ENCODE measurements at places on chromosomes 1 and 21.

GRCh38 chr1:210646258-210646616, 317.5 kb downstream of the HHAT start:
- no peak for DNase-seq

- DNase-seq: no peak
Measured at GRCh38 chr1:30728832-30729638, 5.7 kb upstream of the MATN1 start.

GRCh38 chr1:43312663-43313515, 12.1 kb downstream of the TIE1 start:
- DNase-seq: no peak

DNA sequence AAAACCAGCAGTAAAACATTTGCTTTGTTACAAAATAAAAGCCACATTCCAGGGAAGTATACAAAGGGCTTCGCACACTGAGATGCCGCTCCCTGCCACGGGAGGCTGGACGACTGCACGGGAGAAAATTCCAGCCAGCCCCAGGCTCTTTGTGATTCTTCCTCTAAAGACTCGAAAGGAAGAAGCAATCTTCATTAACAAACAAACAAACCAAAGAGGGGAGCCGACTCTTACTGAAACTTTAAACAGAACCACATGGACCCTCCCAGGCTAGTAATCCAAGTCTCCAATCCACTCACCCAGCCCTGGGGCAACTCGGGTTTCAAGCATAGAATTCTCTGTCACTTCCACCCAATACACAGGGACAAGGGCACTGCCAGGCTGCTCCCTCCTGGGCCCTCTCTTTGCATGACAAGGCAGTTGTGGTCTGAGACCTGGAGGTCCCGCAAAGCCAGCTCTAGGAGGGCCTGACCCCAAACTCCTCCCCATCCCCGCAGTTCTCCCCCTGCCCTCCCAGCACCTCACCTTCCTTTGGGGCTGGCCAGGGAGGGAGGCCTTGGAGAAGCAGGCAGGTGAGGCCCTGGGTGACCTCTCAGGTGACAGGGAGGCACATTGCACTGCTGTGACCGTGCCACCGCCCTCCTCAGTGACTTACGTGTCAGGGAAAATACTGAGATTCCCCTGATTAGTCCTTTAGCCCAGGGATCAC, 26.6 kb upstream of the COL18A1 start:
- no peak for DNase-seq

GRCh38 chr1:14037101-14037847, 337.3 kb downstream of the PRDM2 start:
- DNase-seq: no peak

DNA sequence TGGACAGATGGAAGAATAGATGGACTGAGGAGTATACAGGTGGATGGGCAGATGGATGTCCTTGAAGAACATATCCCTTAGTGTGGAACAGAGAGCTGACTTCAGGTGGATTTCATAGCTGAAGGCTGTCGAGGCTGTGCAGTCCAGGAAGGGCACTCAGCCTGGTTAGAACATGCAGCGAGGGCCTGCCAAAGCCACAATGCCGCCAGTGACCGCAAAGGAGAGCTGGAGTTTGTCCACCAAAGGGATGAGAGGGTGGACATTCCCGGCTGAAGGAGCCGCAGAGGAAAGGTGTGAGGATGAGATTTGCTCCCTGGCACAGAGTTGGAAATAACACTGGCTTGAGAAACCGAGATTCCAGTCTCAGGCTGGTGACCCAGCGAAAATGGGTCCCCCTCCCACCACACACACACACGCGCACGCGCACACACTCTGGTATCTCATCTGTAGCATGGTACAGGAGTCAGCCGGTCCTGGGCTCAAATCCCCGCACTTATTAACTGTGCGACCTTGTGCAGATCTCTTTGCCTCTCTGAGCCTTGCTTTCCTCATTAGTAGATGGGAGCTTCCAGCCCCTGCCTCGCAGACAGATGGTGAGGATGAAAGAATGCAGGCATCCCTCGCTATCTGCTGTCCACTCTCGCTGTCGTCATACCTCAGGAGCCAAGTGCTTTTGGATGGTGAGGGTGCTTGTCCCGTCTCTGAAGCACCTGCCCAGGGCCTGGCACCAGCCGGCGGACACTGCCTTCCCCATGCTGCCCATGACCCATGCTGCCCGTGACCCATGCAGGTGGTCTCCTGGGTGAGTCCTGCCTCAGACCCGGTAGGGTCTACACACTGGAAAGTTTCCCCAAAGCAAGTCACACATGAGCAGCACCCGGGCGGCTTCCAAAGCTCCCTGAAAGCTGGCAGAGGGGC, 26.8 kb upstream of the EFHD2 start:
- no peak for DNase-seq

DNA sequence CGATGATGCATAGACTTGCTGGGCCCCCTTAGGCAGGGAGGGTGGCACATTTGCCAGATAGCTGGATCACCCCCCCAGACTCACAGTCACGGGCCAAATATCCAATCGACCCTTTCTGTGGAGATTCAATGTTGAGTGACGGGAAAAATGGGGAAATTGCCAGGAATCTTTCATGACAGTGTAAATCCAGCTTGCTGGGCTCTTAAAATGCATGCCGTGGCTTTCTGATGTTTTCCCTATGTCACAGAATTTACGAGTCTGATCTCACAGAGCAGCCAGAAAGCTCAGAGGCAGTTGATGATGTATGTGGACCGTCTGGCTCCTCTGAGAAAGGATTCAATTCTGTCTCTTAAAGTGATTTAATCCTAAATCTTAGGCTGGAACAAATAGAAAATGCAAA, 150.1 kb upstream of the ZNF644 start:
- DNase-seq: no peak

DNA sequence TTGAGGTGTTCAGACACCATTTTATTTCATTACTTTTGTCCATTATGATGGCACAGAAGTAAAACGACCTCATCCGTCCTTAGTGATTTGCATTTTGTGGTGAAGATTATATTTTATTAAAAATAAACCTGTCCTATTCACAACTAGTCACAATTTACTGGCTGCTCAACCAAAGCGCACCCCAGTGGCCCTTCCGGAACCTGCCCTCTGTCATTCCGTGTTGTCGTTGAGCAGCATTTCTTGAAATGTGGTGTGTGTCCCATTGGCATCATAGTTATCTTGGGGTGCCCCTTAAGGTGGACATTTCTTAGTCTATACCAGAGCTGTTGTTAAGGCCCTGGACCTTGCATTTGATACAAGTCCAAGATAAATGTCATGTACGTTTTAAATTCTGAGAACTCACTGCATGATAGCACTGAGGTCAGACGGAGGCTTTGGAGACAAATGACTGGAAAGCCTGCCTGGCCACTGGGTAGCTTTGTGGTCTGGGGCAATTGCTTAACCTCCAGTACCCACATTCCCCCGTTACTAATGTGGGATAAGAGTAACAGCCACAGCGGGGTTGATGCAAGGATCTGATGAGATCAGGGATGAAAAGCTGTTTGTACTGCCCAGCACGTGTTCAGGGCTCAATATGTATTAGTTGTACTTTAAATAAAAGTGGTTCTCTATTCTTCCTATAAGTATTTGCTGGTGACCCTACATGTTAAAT, 36.2 kb downstream of the BACH1 start:
- DNase-seq: no peak

DNA sequence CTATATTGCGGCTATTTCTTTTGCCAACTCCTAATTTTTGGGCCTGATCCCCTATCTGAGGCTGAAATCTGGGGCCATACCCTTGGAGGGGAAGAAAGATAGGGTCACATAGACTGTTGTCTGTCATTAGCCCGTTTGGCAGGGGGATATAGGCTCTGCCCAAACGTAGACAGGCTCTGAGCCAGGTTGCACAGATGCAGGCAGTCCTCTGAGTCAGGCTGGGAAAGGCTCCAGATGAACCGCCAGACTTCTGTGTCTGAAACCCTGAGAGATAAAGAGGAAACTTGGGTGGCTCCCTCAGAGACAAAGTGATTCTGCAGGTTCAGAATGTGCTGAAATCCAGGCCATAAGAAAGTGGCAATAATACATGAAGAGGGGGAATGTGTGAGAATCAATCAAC, 4.0 kb upstream of the CAP1 start:
- DNase-seq: no peak

DNA sequence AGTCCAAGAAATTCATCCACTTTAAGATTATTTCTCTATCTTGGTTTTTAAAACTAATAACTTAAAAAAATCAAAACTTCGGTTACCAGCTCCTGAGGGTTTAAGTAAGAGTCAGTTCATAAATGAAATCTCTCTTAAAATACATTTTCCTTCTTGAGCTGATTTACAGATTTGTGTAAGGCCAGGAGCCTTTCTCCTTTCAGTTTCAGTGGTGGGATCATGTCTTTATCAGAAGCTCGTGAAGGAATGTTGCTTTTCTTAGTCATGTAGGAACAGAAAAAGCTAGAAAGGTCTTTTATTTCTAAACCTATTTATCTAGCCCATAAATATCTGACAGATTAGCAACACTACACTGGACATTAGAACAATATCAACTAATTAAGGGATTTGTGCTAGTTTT, 390.2 kb downstream of the GPATCH2 start:
- no peak for DNase-seq

DNA sequence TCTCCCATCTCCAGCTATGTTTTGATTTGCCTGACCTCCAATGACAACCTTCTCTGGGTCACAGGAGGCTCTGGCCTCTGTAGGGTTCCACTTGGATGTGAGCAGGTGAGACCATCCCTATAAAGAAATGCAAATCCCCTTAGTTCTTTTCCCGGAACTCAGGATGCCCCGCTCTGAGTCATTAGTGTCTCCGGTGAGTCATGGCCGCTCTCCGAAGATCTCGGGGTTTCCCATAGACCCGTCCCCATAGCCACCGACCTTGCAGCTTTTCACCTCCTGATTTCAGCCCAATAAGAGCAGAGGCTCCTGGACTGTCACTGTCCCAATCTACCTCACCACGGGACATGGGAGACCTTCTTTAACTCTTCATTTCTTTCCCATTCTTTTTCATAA, 98.2 kb downstream of the PGBD5 start:
- no peak for DNase-seq

DNA sequence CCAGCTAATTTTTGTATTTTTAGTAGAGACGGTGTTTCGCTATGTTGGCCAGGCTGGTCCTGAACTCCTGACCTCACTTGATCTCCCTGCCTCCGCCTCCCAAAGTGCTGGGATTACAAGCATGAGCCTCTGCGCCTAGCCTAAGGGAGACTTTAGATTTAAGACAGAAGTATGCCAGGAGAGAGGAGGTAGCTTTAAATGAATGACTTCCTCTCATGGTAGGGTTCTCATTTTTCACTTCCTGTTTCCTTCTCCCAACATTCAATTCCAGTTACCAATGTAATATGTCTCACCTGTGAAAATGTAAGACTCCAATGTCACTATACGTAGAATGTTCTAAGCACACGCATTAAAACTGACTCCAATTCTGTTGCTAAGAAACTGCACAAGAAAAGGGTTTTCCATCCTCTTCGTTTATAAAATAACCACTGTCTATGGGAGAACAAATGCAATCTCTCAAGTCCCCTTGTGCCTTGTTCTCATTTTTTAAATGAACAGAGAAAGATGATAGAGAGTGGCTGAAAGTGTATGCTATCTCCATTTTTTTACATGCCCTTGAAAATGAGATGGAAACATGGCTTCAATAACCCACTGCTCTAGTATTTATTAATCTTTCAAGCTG, 140.0 kb downstream of the SLC45A1 start:
- no peak for DNase-seq

- no peak for DNase-seq
Measured at GRCh38 chr1:156640842-156641706, 843 bp upstream of the BCAN start.

DNA sequence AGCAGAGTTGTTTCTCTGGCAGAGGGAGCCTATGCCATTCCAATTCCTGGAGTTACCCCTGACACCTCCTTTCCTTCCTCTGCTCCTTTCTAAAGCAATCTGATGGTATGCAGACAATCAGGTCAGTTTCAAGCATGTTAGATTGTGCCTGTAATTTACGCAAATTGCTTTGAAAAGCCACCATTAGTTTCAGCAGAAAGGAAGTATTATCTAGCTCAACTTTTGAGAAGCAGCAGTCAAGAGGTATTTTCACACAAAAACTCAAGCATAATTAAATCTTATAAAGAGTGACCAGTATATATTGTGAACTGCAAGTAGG, 2.2 kb downstream of the ERRFI1 start:
- DNase-seq: no peak

DNA sequence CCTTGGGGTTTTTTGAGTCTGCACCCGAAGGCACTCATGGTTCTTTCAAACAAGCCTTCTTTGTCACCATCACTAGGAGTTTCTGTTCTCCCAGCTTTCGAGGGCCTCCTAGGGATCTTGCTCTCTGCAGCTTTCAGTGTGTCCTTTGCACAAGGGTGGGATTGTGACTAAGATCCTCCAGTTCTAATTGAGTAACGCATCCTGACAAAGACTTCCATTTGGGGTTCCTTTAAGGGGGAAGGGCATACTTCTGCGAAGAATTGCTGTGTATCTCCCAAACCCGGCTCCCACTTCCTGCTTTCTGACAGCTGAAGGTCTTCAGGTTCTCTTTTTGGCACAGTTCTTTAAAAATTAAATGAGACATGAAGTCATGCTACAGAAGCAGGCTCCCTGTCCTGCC, 139.4 kb downstream of the EDEM3 start:
- no peak for DNase-seq

- DNase-seq: no peak
Measured at GRCh38 chr1:179014123-179014522, 11.6 kb upstream of the FAM20B start.

GRCh38 chr21:32549440-32549839, 35.9 kb downstream of the TCP10L start:
- DNase-seq: no peak

DNA sequence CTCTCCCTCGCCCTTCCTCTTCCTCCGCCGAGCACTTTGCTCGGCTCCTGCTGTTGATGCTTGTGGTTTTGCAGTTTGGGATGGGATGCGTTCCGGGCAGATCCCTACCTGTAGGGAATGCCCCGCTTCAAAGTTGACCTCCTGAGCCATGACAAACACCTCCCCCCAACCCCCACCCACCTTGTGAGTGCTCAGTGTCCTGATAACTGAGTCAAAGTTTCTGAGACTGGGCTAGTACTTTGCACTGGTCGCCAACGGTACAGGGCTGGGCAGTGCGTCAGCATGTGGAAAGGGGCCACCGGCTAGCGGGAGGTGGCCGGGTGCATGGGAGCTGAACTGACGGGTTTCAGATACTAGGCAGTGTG, 771 bp downstream of the RABGAP1L start:
- no peak for DNase-seq

GRCh38 chr1:24735509-24736375, 9.5 kb upstream of the CLIC4 start:
- DNase-seq: no peak

GRCh38 chr1:39321979-39322378, 117.5 kb downstream of the MACF1 start:
- no peak for DNase-seq

DNA sequence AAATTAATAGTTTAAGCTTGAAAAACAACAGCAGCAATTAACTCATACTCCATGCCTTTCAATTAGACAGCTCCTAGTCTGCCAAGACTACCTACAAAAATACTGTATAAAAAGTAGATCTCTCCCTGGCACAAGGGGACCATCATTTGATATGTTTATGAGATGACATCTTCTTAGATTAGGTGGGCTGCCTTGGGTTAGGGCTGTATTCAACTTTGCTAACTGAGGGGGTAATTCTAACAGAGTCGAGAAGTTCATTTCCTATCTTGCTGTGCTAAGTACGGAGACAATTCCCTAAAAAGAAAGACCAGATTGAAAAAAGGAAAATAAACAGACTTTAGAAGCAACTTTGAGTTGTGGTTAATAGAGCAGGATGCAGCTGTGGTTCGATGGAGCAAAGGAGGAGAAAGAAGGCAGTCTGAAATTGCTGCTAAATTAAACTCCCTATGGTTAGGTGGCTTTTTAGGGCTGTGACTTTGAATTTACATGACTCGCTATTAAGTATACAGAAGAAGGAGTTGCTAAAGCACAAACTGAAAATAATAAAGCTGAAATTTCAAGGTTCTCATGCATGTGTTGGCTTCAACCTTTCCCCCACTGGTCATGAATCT, 75.4 kb downstream of the CDC7 start:
- DNase-seq: no peak
